ENCODE measurements at places on chromosomes 3 and 15. TPM values are rescaled to one million over a fixed set of nuclear protein-coding genes. Genes with fewer than 3 reads are reported as not detected.

MST1R gene
- 1.1 TPM for total RNA-seq

NR1I2 gene
- total RNA-seq: 0.70 TPM

RPL39L gene
- 16.2 TPM for total RNA-seq

PARP3 gene
- total RNA-seq: 11.5 TPM

LPP gene
- total RNA-seq: 22.6 TPM

SEMA3B gene
- total RNA-seq: 2.3 TPM

PLA2G4E gene
- total RNA-seq: not detected

MKRN3 gene
- 1.6 TPM for total RNA-seq

ALS2CL gene
- total RNA-seq: 2.0 TPM

CPNE4 gene
- not detected for total RNA-seq

C3orf62 gene
- total RNA-seq: 3.4 TPM

PIERCE2 gene
- total RNA-seq: not detected

CLDN16 gene
- total RNA-seq: not detected

FSIP1 gene
- 0.43 TPM for total RNA-seq

GOLGA6L10 gene
- 3.0 TPM for total RNA-seq

CHDH gene
- 0.22 TPM for total RNA-seq

CGNL1 gene
- not detected for total RNA-seq

MCCC1 gene
- 38.0 TPM for total RNA-seq

PRRT3 gene
- 5.6 TPM for total RNA-seq

GOLGA6L7 gene
- total RNA-seq: not detected

GNL3 gene
- 200 TPM for total RNA-seq

SLC25A20 gene
- 14.8 TPM for total RNA-seq

VPS33B gene
- total RNA-seq: 22.2 TPM

CASR gene
- not detected for total RNA-seq

KCNMB3 gene
- total RNA-seq: 0.34 TPM

Measured in activated CD8-positive, alpha-beta T cell treated with anti-CD3 and anti-CD28 coated beads for 36 hours (primary cell).